ENCODE measurements at places on chromosomes 7 and 10. TPM values are rescaled to one million over a fixed set of nuclear protein-coding genes. Genes with fewer than 3 reads are reported as not detected.

GRCh38 chr7:6159097-6159483 is 113.3 kb downstream of the CYTH3 start:
- H3K27me3 ChIP-seq, result no peaks in the 10 kb centered on the region
- peaks cover 22% of the 10 kb centered on the region for H3K4me1 ChIP-seq
- H3K36me3 ChIP-seq, result peaks cover 99% of the 10 kb centered on the region
- H3K27ac ChIP-seq, result no peak overlapping the region
- no peak for DNase-seq
- no peak overlapping the region for H3K4me3 ChIP-seq

PIK3CG gene
- 10.4 TPM for total RNA-seq

GRCh38 chr10:89478739-89479654 is 56.4 kb downstream of the SLC16A12 start:
- no peaks in the 10 kb centered on the region for H3K27me3 ChIP-seq
- H3K4me1 ChIP-seq, result no peaks in the 10 kb centered on the region
- no peak for DNase-seq
- no peaks in the 10 kb centered on the region for H3K36me3 ChIP-seq

USP54 gene
- 112 TPM for total RNA-seq

EBF3 gene
- total RNA-seq, result 0.58 TPM

Data from stomach (tissue), 19 donors.